ENCODE measurements at places on chromosomes 2 and 18. TPM values are rescaled to one million over a fixed set of nuclear protein-coding genes. Genes with fewer than 3 reads are reported as not detected.

Gene EEF1B2
- total RNA-seq, result 208 TPM

DNA sequence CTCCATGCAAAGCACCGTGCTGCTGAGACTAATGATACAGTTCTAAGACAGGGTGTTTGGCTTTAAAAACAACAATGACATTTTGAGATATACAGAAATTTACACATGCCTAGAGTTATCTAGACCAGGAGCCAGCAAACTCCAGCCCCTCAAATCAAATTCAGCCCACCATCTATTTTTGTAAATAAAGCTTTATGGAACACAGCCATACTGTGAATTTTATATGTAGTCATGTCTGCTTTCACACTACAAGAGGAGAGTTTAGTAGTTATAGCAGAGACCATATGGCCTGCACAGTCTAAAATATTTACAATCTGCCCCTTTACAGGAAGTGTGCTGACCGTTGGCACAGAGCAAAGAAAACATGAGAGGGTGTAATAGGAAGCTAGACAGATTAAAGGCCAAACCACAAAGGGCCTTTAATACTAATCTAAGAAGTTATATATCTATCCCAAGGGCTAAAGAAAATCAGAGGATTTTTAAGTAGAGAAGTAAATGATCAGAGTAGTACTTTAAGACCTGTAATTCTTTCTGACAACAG, 39.4 kb downstream of the NBAS start:
- H3K4me1 ChIP-seq, result no peaks in the 10 kb centered on the region
- H3K36me3 ChIP-seq, result no peaks in the 10 kb centered on the region
- no peaks in the 10 kb centered on the region for H3K27me3 ChIP-seq
- H3K4me3 ChIP-seq, result no peak overlapping the region
- no peak overlapping the region for H3K27ac ChIP-seq

DNA sequence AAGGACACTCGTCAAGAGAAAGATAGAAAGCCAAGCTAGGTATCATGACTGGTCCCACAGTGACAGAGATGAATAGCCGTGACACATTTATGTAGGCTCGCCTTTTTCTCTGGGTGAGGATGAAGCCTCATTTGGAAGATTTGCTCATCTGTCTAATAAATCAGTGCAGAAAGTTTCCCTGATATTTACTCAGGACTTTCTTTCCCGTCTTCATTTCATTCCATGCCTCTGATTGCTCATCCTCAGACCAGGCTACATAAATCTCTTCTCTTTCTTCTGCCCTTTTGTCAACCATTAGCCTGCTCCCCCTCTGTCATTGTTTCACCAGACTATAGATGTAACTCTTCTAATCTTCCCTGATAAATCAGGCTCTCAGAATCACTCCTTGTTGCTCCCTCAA, 361.8 kb upstream of the MEIS1 start:
- no peak overlapping the region for H3K4me3 ChIP-seq
- H3K36me3 ChIP-seq, result no peaks in the 10 kb centered on the region
- DNase-seq, result no peak
- no peaks in the 10 kb centered on the region for H3K4me1 ChIP-seq
- H3K27ac ChIP-seq, result no peak overlapping the region
- H3K27me3 ChIP-seq, result no peaks in the 10 kb centered on the region

DNA sequence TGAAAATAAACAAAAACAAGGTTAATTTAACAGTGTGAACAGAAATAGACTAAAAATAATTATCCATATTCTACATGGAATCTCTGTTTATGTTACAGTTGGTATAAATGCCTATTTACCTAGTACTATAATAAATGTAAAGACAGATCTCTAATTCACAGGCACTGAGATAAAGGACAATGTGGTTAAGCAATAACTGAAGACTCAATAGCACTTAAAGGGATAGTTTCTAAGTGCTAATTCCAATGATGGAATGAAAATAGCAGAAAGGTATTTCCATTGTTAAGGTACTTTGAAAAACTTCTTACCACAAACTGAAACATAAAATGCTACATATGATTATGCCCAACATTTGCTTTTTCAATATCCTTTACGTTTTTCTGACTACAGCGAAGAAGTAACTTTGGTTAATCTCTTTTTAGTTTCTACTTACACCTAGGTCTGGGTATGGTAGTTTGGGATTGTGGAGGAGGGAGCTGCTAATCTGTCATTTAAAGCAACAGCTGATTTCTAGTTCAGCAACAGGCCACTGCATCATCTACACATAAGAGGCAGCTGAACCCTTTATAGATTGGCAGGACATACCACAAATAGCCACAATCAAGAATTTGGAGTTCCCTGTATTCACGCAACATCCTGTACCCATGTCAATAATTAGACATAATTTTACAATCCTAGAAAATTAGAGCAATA, 27.2 kb downstream of the MAP4K3 start:
- no peaks in the 10 kb centered on the region for H3K36me3 ChIP-seq
- no peak overlapping the region for H3K27ac ChIP-seq
- no peaks in the 10 kb centered on the region for H3K27me3 ChIP-seq
- peaks cover 27% of the 10 kb centered on the region for H3K4me1 ChIP-seq
- no peak overlapping the region for H3K4me3 ChIP-seq

DNA sequence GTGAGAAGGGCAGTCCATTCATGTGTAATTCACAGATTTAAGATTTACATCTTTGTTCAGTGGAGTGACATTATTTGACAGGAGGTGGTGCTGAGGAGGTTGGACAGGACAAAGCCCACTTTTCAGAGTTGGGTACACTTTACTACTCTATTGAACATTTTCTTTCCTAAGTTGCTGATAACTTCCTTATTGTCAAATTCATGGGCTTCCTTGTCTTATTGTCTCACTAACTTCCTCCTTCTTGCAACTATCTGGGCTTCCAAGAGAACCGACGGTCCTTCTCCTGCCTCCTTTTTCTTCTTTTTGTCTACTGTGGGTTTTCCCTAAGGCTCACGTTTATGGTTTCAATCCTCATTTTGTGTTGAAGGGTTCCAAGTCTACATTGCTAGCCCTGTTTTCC, 67.7 kb upstream of the DNMT3A start:
- no peaks in the 10 kb centered on the region for H3K4me1 ChIP-seq
- no peak overlapping the region for H3K4me3 ChIP-seq
- DNase-seq, result no peak
- no peaks in the 10 kb centered on the region for H3K36me3 ChIP-seq
- H3K27ac ChIP-seq, result no peak overlapping the region
- no peaks in the 10 kb centered on the region for H3K27me3 ChIP-seq

DNA sequence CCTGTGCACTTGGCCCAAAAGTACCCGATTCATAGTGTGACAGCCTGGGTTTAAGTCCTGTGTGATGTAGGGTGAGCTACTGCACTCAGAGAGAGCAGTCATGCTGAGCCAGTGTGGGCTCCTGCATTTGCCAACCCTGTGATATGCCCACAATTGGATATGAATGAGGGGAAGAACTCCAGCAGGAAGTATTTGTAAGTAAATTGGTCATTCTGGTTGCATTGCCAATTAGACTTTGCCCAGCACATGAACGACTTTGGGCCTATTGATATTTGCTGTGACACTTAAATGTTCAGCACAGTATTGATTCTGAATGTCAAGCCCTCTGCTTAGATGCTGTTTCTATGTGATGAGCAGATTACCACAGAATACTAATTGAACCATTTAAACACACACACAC, 570.9 kb downstream of the PIK3C3 start:
- peak; percentile 84 for DNase-seq
- no peaks in the 10 kb centered on the region for H3K36me3 ChIP-seq
- no peak overlapping the region for H3K27ac ChIP-seq
- H3K4me1 ChIP-seq, result no peaks in the 10 kb centered on the region
- no peaks in the 10 kb centered on the region for H3K27me3 ChIP-seq

DNA sequence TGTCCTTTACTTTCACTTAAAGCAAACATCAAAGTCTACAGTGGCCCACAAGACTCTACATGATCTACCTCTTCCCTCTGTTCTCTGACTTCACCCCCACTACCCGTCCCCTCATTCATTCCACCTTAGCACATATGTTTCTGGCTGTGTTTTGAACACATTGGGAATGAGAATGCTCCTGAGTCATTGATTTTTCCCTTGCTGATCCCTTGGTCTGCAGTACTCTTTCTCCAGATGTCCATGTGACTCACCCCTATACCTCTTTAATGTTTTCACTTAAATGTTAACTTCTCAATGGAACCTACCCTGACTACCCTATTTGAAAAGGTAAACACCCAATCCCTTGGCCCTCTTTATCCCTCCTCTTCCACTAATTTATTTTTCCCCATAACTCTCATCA, 30.7 kb upstream of the FRZB start:
- H3K36me3 ChIP-seq, result no peaks in the 10 kb centered on the region
- no peak overlapping the region for H3K27ac ChIP-seq
- H3K4me3 ChIP-seq, result no peak overlapping the region
- H3K27me3 ChIP-seq, result no peaks in the 10 kb centered on the region
- no peak for DNase-seq
- H3K4me1 ChIP-seq, result no peaks in the 10 kb centered on the region

Gene SNRNP27
- 37.7 TPM for total RNA-seq

DNA sequence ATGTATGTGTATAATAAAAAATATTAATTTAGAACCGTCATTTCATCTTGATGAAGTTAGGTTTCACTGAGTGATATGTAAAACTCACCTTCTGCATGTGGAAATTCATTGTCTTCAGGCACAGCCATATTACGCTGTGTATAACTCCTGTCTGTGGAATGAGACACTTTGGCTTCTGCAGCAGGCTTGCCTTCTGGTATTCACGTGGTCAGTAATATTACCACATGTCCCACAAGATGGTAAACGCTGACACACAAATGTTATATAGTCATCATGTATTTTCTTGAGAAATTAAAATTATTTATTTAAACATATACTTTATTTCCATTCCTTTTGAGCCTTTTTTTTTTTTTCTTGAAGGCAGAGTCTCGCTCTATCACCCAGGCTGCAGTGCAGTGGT, 25.1 kb upstream of the AAK1 start:
- H3K4me1 ChIP-seq, result no peaks in the 10 kb centered on the region
- H3K4me3 ChIP-seq, result no peak overlapping the region
- no peaks in the 10 kb centered on the region for H3K36me3 ChIP-seq

DNA sequence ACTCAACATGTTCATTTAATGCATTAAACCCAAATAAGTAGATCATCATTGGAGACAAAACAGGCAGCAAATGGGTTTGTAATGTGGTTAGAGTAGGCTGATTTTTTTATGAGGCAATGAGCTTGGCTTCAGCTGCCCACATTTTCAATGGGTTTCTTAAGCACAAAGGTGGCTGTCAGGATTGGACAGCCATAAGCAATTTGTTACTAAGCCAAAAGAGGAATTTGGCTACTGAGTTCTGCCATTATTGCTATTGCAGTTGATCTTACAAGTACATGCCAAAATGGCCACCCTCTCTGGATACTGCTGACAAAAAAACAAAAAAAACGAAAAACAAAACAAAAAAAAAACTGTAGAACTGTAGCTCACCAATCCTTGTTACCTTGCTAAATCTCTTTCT, 1348.0 kb upstream of the PIK3C3 start:
- H3K27me3 ChIP-seq, result no peaks in the 10 kb centered on the region
- no peaks in the 10 kb centered on the region for H3K4me1 ChIP-seq
- no peak overlapping the region for H3K27ac ChIP-seq
- H3K4me3 ChIP-seq, result no peak overlapping the region
- DNase-seq, result no peak
- H3K36me3 ChIP-seq, result no peaks in the 10 kb centered on the region

GRCh38 chr2:137963535-137964065, 673 bp upstream of the HNMT start:
- H3K27me3 ChIP-seq, result no peaks in the 10 kb centered on the region
- no peak overlapping the region for H3K4me3 ChIP-seq
- DNase-seq, result no peak

Gene GPBAR1
- 1.9 TPM for total RNA-seq

GRCh38 chr18:46794607-46795006, 37.8 kb upstream of the ST8SIA5 start:
- no peak overlapping the region for H3K4me3 ChIP-seq
- no peaks in the 10 kb centered on the region for H3K27me3 ChIP-seq
- no peaks in the 10 kb centered on the region for H3K36me3 ChIP-seq
- H3K27ac ChIP-seq, result no peak overlapping the region

Gene TUBA3E
- not detected for total RNA-seq

- H3K27ac ChIP-seq, result no peak overlapping the region
- H3K36me3 ChIP-seq, result no peaks in the 10 kb centered on the region
- H3K27me3 ChIP-seq, result no peaks in the 10 kb centered on the region
- H3K4me1 ChIP-seq, result no peaks in the 10 kb centered on the region
- DNase-seq, result no peak
Observed at GRCh38 chr2:141565597-141565996, 565.2 kb downstream of the LRP1B start.

Gene XPO1
- total RNA-seq, result 56.1 TPM

Gene LRRTM4
- total RNA-seq, result not detected

DNA sequence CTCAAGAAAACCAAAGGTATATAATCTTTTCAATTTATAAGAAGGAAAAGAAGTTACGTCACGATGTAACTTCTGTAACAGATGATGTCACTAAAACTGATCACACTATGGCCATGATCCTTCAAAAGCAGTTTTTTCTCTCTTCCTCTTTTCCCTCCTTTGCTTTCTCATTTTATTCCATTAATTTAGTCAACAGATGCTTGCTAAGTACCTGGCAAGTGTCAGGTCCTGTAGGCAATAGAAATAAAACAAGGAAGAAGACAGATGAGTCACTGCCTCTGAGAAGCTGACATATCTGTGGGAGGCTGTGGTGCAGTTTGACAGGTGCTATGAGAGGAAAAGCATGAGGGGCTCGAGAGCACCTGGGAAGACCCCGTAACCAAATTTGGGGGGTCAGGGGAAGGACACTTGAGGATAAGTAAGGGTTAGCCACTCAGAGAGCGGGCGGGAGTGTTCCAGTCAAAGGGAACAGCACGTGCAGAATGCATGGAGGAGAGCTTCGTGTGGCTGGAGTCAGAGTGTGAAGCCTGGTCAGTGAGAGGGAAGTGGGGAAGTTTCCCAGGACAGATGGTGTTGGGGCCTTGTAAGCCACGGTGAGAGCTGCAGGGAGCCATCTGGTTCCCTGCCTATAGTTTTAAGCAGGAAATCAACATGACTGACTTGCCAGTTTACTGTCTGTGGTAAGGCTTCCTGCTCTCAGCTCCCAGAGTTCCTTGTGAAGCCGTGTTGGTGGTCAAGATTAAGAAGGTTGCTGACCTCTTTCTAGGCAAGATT, 198.8 kb upstream of the FOSL2 start:
- no peak overlapping the region for H3K4me3 ChIP-seq
- H3K27ac ChIP-seq, result no peak overlapping the region
- H3K36me3 ChIP-seq, result no peaks in the 10 kb centered on the region
- H3K27me3 ChIP-seq, result no peaks in the 10 kb centered on the region
- no peaks in the 10 kb centered on the region for H3K4me1 ChIP-seq

Measured in right lobe of liver (tissue), 6 donors.